ENCODE measurements at places on chromosomes 7 and 10.

GRCh38 chr10:71015674-71016073 is 127.3 kb upstream of the PCBD1 start:
- no peak for DNase-seq

DNA sequence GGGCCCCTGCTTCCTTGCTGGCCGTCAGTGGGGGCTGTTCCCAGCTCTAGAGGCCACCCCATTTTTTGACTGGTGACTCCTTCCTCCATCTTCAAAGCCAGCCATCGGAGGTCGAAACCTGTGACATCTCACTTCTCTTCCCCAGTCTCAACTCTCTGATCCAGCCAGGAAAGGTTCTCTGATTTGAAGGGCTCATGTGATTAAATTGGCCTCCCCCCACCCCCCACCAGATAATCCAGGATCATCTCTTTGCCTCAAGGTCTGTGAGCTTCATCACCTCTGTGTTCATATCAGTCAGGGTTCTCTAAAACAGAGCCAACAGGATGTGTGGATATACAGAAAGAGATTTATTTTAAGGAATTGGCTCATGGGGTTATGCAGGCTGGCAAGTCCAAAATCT is 5.6 kb upstream of the RAMP3 start:
- DNase-seq = no peak

DNA sequence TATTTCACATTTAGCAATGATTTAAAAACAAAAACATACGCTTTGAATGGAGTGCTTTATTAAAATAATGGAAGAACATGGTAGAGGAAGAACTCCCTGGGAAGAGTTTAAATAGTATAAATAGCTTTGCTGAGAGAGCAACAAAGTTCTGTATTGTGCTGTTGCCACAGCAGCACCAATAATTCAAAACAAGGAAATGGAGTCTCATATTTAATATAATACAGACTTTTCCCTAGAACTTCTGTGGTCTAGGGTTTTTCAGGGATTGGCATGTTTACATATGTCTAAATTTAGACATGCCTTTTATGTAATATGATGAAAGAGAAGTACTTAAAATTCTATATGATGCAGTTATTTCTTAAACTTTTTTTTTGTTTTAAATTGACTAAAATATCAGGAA is 217.2 kb upstream of the HDAC9 start:
- DNase-seq = peak; percentile 76

DNA sequence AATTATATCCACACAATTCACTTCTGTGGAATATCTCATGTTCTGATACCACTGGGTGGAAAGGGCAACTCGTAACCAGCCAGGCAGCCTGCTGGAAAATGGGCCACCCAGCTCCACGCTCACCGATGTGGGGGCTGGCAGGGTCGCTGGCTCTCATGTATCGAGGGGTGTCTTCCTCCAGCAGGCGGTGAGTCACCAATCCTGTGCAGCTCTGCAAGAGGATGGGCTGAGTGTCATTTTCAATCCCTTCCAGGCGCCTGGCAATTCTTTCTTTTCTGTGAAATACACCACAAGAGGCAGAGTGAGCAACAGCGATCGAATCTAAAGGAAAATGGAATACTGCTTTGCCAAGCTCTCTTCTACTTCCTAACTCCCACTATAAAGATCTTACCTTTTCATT is 80.1 kb downstream of the SVIL start:
- peak; percentile 75 for DNase-seq

DNA sequence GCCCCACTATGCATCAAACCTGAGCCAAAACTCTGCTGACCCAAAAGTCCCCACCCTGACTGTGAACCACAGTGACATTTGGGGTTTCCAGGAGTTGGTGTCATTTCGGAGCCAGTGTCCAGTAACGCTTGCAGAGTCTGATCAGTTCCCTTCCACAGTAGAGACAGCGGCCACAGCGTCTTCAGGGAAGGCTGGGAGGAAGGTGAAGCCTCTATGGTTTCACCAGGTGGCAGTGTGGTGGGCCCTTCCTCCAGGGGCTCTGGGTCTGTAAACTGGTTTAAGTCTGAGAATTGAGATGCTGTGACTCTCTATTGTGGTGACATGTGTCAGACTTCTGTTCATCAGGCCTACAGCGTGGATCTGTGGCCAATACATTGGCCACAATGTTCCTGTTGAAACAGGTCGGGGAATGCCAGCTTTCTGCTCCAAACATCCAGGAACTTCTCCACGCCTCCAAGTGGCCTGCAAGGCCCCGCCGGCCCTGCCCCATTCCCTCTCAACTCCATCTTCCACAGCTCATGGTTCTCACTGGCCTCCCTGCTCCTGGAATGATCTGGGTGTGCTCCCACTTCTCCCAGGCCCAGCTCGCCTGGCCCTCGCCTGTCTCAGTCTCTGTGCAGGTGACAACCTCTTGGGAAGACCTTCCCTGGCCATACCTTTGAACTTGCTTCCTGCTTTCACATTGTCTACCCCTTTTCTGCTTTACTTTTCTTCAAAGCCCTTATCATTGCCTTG is 124.5 kb upstream of the FAM20C start:
- DNase-seq = peak; percentile 44

GRCh38 chr10:13712837-13713581 is 126.2 kb downstream of the PRPF18 start:
- peak; percentile 98 for DNase-seq

DNA sequence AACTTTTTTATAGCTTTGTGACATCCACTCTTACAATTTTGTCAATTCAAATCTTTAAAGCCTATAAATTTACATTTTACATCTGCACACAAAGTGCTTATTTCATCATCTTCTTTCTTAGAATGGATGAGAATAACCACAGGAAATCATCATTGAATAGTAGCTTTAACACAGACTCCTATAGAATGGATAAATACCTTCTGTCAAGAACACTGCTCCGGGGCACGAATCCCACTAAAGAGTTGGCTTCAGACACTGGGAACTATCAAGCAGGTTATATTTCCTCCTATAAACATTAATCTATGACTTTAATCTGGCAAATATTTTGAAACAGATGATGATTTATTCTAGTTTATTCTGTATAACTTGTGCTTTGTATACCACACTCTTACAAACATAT is 269.7 kb upstream of the TPK1 start:
- no peak for DNase-seq

DNA sequence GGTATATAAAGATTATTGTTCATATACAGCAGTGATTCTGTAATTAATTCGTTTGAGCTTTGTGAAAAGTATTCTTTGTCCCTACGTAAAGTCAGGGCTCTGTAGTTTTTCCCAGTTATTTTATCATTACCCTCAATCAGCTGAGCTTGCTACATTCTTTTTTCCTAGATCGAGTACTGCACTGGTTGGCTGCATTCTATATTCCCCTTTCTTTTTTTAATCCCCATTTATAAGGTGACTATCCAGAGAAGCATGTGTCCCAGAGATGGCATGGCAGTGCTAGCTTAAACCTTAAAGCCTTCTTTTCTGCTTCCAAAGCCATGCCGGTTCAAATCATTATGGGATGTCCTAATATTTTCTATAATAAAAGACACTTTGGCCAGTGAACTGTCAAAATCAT is 230.1 kb upstream of the CELF2 start:
- no peak for DNase-seq

DNA sequence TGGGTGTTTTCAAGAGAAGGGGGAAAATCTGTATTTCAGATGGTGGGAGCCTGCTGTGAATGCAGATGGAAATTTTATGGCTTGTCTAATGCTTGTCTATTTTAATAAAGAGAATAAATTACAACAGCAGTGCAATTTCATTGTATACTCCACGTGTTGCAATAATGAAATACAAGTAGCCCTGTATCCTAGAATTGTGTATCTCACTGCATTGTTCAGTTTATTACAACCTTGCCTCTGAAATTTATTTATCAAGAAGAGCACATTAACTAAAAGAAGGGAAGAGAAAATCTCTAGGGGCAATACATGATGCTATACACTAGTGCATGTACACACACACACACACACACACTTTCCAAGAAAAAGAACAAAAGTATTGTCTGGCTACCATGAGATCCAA is 21.8 kb downstream of the ANK3 start:
- no peak for DNase-seq

DNA sequence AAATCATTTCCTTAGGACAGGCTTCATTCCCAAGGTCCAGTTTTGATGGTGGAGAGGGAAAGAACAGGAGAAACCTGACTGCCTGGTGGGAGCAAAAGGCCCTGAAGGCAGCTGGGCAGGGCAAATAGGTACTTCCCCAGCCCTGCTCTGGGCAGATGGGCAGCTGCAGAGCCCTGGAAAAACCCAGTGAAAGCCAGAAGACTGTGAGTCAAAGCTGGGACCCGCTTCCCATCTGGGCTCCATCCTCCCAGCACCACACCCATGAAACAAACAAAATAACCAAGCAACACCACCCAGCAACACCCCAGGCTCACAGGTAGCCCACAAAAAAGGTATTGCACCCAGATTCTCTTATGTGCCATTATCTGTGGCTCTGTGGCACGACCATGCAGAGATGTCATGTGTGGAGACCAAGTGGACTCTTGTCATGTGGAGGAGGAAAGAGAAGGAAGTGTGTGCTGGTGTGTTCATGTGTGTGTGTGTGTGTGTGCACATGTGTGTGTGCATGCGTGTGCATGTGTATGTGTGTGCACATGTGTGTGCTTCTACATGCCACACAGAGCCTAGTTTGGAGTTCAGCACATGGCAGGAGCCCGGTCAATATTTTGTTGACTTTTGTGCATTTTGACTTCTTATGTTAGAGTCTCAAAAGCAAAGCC is 9.8 kb downstream of the CLRN3 start:
- no peak for DNase-seq

DNA sequence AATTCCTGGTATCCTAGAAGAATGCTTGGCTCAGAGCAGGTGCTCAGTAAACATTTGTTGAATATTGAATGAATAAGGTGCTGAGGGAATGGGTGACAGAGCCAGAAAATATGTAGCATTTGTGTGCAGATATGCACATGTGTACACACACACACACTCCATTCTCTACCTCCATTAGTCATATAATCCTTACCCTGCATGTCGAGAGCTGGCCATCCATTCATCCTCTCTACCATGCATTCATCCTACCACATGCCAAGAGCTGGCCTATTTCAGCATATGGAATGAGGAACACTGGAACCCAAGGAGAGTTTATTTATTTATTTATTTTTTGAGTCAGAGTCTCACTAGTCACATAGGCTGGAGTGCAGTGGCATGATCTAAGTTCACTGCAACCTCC is 284.8 kb downstream of the PLXNA4 start:
- peak; percentile 71 for DNase-seq

- DNase-seq = peak; percentile 98
Observed at GRCh38 chr10:16832351-16833080, 15.3 kb upstream of the RSU1 start.

DNA sequence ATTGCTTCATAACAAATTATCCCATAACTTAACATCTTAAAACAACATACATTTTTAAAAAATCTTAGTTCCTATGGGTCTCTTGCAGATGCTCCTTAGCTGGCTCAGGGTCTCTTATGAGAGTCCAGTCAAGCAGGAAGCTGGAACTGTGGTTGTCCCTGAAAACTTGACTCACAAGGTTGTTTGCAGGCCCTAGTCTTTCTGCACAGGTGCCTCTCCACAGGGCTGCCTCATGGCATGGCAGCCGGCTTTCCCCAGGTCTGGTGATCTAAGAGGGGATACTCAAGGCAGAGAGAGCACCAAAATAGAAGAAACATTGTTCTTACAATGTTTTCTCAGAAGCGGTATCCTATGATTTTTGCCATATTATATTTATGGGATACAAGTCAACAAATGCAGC is 127.1 kb downstream of the CDK14 start:
- no peak for DNase-seq

DNA sequence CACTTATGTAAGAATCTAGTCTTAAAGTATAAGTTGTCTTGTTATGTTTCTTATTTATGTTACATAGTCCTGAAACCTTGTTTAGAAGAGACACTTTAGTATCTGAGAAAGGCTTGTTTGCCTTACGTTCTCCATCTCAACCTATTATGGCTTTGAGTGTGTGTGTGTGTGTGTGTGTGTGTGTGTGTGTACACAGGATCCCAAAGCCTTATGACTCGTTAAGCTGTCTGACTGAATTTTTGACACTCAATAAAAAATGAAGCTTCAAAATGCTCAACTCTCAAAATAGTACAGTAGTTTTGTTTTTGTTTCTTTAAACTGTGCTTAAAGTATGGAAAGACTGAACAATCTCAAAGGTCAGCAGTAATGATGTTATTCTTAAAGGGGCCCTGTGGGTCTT is 18.0 kb downstream of the CALU start:
- DNase-seq = peak; percentile 56

GRCh38 chr7:30617359-30617758 is 22.7 kb downstream of the GARS1 start:
- no peak for DNase-seq

DNA sequence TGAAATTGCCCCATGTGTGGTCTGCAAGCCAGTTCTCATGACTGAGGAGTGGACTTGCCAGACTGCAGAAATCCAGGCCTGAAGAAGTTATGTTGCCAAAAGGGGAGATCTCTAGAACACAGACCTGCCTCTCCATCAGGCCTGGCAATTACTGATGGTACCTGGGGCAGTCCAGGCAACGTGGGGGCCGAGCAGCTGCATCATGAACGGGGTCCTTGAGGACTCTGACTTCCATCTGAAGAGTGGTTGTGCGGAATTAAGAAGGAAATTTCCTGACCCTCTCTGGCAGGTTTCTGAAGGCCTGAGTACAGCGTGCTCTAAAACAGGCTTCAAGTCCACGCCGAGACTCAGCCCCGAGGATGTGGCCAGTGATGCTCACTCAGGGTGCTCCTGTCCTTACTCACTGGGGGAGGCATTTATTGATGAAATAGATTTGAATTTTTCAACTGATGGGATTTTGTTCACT is 30.4 kb downstream of the RAMP3 start:
- no peak for DNase-seq

DNA sequence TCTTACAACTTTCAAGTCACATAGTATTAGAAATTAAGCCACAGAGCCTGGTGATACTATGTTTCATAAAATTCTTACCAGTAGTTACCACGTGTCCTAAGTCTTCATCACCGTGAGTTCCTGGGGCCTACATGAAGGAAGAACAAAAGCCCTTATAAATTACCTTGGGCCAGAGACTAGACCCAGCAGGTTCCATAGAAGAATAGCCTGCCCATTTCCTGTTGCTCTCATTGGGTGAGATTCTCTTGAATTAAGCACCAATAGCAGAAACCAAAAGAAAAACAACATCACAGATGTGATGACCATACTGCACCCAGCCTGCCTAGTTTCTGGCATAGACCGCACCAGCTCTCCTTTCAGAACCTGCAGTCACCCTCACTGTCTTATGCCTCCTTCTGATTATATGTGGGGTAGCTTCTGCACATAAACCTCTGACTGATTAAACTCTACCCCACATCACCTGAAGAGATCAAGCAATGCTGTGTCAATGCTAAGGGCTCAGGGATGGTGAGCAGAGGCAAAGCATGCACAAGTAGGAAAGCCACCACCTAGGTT is 18.0 kb upstream of the SEM1 start:
- DNase-seq = no peak

Data from fibroblast of skin of back (primary cell).